ENCODE measurements at places on chromosomes 12 and 14.

- no peak for DNase-seq
Observed at GRCh38 chr12:43222796-43223195, 329.2 kb downstream of the ADAMTS20 start.

DNA sequence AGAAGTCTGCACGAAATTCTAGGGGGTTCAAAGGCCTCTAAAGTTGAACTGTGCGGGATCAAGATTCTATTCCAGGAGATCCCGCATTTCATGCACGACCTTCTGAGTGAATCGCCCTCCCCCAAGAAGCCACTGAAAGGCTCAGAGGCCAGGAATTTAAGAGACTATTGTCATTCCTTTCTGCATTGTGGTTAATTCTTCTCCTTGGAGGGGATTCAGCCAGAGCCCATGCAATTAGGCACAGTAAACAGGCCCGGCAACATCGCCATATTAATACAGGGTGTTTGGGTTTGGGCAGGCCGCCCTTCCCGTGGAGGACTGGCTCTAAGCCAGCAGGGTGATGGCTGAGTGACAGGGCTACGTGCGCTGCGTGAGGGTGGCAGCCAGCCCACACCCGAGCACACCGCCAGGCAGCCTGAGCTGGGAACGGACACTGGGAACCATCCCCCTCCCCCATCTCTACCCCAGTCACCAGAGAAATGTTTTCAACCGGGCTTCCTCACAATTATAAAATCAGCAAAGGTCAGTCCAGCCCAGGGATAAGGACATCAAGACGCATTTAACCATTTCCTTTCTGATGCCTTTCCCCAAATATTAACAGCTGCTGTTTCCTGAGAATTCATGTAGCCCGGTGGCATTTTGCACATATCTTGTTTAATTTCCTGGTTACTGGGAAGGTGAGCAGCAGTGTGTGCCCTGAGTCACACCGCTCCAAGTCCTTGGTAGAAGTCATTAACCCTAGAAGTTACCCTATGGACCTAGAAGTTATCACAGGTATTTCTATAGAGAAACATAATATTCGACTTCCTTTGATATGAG, 12.5 kb downstream of the EGLN3 start:
- no peak for DNase-seq

- peak; percentile 66 for DNase-seq
Observed at GRCh38 chr14:89388853-89389252, 28.2 kb downstream of the FOXN3 start.

GRCh38 chr14:22264759-22265158, 324.3 kb downstream of the DAD1 start:
- DNase-seq: no peak

GRCh38 chr14:34615507-34615906, 14.4 kb downstream of the SNX6 start:
- DNase-seq: no peak

GRCh38 chr12:6146951-6147350, 22.5 kb upstream of the VWF start:
- DNase-seq: no peak

- no peak for DNase-seq
Observed at GRCh38 chr12:82708061-82708879, 21.6 kb downstream of the TMTC2 start.

DNA sequence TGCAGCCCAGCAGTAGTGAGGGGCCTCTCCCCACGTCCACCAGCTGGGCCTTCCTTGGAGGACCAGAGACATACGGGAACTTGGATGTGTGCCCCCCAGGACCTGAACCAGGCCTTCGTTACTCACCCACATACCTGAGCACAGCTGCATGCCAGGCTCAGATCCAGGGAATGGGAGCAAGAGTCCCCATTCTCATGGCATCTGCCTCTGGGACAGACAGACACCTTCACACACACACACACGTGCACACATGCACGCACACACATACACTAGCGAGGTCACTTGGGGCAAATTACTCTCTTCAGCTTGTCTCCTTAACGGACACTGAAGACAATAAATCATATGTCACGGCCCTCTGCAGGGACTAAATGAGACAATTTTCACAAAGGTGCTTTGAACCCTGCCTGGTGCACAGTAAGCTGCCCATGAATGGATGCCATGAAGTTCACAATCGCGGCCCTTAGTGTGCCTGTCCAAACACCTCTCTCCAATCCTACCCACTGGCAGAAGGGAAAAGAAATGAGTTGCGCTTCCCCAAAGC, 5.7 kb downstream of the SCARB1 start:
- no peak for DNase-seq

- DNase-seq: no peak
Observed at GRCh38 chr12:79778802-79779448, 88.2 kb upstream of the PAWR start.

GRCh38 chr14:53710615-53711014, 246.0 kb downstream of the BMP4 start:
- DNase-seq: no peak

GRCh38 chr12:69345742-69346141, 2.4 kb upstream of the LYZ start:
- no peak for DNase-seq

DNA sequence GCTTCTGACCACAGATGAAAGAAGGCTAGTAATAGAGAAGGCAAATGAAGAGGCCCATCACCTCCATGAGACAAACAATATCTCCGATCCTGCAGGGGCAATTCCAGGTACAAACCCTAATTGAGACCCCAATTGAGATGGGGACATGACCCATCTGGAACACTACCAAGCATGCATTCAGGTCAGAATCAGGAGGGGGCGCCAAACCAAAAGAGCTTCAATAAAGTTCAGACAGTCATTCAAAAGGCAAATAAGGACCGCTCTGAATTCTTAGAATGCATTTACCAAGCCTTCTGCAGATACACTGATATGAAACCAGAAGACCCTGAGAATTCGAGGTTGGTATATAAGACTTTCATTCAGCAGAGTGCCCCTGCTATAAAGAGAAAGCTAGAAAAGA, 10.2 kb upstream of the EDDM3B start:
- no peak for DNase-seq

Measured in SK-N-MC (cell line).